Stimulated activated CD4-positive, alpha-beta T cell treated with anti-CD3 and anti-CD28 coated beads, Interleukin-2, amount 100 ng/mL, for 24 hours (primary cell): ENCODE measurements at places on chromosomes 2 and 18.

DNA sequence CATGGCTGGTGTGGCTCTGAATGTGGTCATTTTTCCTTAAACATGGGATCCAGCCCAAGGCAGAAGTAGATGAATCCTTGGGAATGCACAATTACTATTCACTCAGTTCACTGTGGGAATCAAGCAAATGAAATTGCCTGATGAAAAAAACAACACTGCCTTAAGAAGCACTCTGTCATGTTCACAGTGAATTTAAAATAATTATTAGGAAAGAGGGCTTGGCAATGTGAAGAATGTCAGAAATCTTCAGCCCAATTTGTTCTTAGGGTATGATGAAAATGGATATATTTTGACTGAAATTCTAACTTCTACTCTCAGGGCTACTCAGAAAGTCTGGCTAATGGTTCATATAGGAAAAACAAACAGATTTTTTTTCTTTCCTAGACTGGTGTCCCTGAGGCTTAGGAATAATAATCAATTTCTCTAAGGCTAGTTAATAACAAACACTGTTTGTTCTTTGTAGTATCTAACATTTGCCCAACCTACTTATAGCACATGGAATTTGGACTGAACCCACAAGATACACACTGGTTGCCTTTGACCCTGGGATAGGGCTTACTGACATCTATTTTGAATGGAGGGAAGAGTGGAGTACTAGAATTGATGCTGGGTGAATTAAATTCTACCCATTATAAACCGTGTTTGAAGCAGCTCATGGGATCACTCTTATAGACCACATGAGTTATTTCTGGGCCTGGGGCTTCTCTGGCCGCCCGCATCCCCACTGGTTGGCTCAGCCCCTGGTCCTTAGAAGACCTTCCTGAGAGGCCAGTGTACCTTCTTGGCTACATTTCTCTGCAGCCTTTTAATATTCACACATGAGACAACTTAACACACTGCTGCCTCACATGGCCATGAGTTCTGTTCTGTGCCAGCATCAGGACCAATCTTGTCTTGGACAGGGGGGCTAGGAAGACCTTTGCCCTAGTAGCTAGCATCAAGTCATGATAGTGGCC lies 8.3 kb upstream of the MRPL33 start:
- no peak for DNase-seq

DNA sequence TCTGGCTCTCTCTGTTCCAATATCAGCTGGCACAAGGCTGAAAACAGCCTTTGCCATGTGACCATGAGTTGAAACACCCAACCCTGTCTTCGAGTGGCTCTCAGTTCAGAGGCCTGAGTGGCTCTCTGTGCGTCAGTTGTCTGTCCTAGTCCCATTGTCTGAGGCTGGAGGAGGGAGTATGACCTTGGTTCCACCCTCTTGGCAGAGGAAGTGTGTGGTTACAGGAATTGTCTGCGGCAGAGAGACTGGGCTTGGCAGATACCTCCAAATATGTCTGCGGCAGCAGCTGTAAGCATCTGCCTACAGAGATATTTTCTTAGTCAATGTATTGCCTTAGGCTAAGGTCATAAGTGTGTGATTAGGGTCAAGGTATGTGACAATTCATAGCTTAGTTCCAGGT lies 32.6 kb downstream of the CNGA3 start:
- no peak for DNase-seq

GRCh38 chr2:71385012-71385411 lies 53.4 kb downstream of the ZNF638 start:
- no peak for DNase-seq

DNA sequence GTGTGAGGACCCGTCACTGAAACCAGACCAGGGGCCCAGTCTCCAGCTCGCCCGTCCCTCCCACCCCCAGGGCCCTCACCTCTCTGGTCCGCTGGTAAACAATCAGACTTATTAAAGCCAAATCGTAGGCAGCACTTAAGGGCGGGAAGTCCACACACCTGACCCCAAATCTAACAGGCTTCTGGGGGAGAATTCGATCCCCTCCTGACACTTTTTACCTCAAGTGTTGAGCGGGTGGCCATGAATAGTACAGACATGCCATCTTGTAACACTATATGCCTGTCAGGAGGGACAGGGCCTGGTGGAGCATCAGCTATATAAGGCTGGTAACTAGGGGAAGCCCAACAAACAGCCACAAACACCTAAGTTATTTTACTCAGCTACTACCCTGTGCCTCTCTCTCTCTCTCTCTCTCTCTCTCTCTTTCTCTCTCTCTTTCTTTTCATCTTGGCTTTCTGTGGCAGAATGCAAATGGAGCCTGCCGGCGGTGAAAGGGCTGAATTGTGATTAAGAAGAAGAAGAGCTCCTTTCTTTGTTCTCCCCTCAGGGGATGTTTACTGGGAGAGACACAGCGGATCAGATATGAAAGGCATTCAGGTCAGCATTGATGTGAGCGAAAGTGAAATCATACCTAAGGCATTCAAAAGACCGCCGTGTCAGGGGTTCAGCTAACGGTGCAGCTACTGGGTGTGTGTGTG lies 9.5 kb downstream of the ZEB2 start:
- DNase-seq = no peak

- no peak for DNase-seq
Observed at GRCh38 chr2:44562737-44563136, 201.0 kb downstream of the CAMKMT start.

- no peak for DNase-seq
Observed at GRCh38 chr2:200223205-200223784, 83.2 kb upstream of the SPATS2L start.

- no peak for DNase-seq
Observed at GRCh38 chr2:162712598-162712997, 126.0 kb downstream of the KCNH7 start.

GRCh38 chr2:219525533-219526232 lies 11.4 kb downstream of the ASIC4 start:
- no peak for DNase-seq

GRCh38 chr2:113160962-113161361 lies 12.8 kb upstream of the PSD4 start:
- no peak for DNase-seq
